ENCODE measurements at places on chromosomes 6 and 20. TPM values are rescaled to one million over a fixed set of nuclear protein-coding genes. Genes with fewer than 3 reads are reported as not detected.

The ADGB gene
- total RNA-seq: not detected

The PNLDC1 gene
- not detected for total RNA-seq

The PCMT1 gene
- 118 TPM for total RNA-seq

The SRSF12 gene
- 0.28 TPM for total RNA-seq

The MTFR2 gene
- 12.8 TPM for total RNA-seq

The TFAP2A gene
- total RNA-seq: 83.9 TPM

The CRISP3 gene
- not detected for total RNA-seq

The RPP21 gene
- 81.3 TPM for total RNA-seq

The PROKR2 gene
- total RNA-seq: not detected

The LRRC1 gene
- total RNA-seq: 13.8 TPM

The MLN gene
- not detected for total RNA-seq

The ESR1 gene
- total RNA-seq: 0.03 TPM

DNA sequence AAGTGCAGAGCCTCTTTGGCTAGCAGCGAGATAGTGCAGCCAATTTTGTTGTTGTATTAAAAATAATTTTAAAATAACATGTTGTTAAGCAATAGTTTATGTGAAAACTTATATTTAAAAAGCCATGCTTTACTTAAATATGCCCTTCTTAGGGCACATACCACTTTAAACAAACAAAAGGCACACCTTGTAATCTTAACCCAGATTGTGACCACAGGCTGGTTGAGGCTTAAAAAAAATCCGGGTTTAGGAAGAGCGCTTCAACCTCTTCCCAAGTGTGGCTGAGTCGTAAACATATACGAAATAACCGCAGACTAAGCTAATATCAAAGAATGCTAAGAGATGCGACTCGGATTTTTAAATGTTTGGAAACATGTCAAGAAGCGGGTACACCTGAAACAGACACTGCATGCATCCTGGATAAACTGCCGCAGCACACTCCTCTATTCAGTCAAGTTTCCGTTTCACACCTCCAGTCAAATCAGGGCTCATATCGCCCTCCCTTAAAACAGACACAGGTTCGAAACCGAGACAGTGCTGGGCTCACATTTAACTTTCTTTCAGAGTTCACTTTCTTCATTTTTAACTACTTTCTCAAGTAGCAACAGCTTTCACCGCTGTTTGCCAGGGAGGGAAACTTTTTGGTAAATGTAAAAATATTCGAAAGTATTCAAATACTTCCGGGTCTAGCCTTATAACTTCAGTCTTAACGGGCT lies 1.5 kb downstream of the DEK start:
- peaks cover 23% of the 10 kb centered on the region for H3K4me1 ChIP-seq
- peaks cover 9% of the 10 kb centered on the region for H3K36me3 ChIP-seq

GRCh38 chr6:156121973-156122372 lies 655.2 kb upstream of the ARID1B start:
- no peaks in the 10 kb centered on the region for H3K4me1 ChIP-seq
- DNase-seq: no peak
- H3K27ac ChIP-seq: no peak overlapping the region
- no peaks in the 10 kb centered on the region for H3K27me3 ChIP-seq
- H3K36me3 ChIP-seq: no peaks in the 10 kb centered on the region

DNA sequence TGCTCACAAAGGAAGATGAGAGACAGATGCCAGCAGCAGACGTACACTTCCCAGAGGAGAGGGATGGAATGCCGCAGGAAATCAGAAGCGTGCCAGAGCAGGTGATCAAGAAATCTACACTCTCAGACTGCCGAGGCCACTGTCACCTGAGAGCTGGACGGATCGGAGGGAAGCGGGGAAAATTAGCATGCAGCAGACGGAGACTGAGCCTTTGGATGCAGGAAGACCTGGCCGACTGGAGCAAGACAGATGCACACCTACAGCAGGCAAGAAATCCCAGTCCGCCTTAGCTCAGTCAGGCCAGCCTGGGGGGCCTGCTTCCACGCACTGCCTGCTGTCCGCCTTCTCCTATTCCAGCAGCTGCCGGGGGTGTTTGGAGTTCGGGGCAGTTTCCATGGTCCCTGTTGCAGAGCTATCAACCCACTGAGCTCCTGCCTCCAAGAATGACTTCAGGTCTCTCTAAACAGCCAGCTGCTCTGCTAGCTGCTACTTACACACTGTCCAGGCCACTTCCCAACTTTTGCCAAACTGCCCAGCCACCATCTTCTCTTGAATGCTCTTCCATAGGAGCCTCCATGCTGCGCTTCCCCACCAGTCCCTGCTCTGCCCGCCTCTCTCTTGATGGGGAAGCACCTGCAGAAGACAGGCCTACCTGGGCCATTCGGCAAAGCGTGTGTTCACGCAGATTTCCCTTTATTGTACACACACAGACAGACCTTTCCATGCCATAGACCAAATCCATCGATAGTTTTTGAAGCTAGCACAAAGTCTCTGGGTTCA lies 368.5 kb downstream of the ZFAND3 start:
- H3K36me3 ChIP-seq: no peaks in the 10 kb centered on the region
- no peaks in the 10 kb centered on the region for H3K27me3 ChIP-seq
- no peak overlapping the region for H3K27ac ChIP-seq
- H3K4me1 ChIP-seq: no peaks in the 10 kb centered on the region

DNA sequence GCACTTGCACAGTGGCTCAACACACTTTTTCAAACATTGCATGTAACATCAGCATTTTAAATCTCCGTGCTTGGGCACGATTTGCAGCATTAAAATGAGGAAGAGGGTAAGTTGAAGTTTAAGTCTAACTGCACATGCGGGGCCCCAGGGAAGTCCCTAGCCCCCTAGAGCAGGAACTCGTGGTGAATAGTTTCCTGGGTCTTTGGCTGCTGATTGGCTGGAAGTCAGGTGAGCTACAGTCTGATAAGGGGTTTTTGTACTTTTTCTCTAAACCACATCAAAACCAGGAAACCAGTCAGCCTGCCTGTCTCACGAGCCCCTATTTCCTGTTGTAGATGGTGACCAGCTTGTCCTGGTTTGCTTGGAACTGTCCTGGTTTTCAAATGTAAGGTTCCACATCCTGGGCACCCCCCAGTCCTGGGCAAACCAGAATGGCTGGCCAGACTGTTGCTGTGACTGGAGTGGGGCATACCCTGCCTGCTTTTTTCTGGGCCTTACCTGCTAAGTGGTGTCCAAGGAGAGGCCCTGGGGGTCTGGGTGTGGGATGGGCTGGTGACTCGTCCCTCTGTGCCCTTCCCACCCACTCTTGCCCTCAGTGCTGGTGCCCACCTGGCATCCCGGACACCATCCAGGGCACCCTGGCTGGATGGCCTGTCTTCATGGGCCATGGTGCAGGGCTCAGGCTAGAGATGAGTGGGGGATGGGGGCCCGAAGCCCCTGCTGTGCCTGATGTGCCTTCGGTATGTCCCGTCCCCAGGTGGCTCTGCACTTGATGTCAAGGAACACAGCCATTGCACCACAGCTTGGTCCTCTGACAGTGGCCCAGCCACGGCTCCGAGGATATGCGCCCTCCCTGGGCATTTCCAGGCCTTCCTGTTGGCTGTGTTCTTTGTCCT lies 31.8 kb downstream of the SUN5 start:
- H3K36me3 ChIP-seq: no peaks in the 10 kb centered on the region
- H3K4me1 ChIP-seq: peaks cover 6% of the 10 kb centered on the region
- no peaks in the 10 kb centered on the region for H3K27me3 ChIP-seq
- no peak for DNase-seq
- H3K27ac ChIP-seq: no peak overlapping the region
- no peak overlapping the region for H3K4me3 ChIP-seq

DNA sequence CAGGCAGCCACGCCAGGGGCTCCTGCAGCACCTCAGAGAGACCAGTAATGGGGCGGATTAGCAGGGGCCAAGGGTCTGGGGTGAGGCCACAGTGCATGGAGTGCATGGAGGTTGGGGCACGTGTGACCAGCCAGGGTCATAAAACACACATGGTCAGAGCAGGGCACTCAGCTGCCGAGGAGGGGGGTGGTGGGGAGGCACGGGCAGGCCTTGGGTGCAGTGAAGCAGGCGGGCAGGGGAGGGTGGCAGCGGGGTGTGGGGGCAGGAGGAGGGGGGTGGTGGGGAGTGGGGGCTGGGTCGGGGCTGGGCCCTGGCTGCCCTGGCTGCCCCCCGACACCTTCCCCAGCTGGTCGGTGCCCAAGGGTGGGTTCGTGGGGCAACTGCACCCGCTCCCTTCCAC lies 23.7 kb upstream of the NTSR1 start:
- DNase-seq: no peak
- H3K27me3 ChIP-seq: no peaks in the 10 kb centered on the region
- peaks cover 13% of the 10 kb centered on the region for H3K4me1 ChIP-seq
- H3K36me3 ChIP-seq: no peaks in the 10 kb centered on the region

GRCh38 chr6:44025226-44025625 lies 102.0 kb downstream of the MRPL14 start:
- no peaks in the 10 kb centered on the region for H3K4me1 ChIP-seq
- H3K4me3 ChIP-seq: no peak overlapping the region
- no peak overlapping the region for H3K27ac ChIP-seq
- no peaks in the 10 kb centered on the region for H3K36me3 ChIP-seq
- DNase-seq: no peak

- H3K36me3 ChIP-seq: no peaks in the 10 kb centered on the region
- H3K27me3 ChIP-seq: peaks cover 3% of the 10 kb centered on the region
- H3K27ac ChIP-seq: no peak overlapping the region
Observed at GRCh38 chr6:170096803-170097504, 193.9 kb downstream of the DLL1 start.

GRCh38 chr6:30891450-30891723 lies 7.1 kb downstream of the DDR1 start:
- DNase-seq: no peak
- no peaks in the 10 kb centered on the region for H3K27me3 ChIP-seq
- peaks cover 11% of the 10 kb centered on the region for H3K4me1 ChIP-seq
- H3K36me3 ChIP-seq: no peaks in the 10 kb centered on the region
- no peak overlapping the region for H3K4me3 ChIP-seq
- no peak overlapping the region for H3K27ac ChIP-seq

- no peak overlapping the region for H3K27ac ChIP-seq
- no peaks in the 10 kb centered on the region for H3K36me3 ChIP-seq
- no peak overlapping the region for H3K4me3 ChIP-seq
Observed at GRCh38 chr20:56957737-56958553, 308.5 kb downstream of the BMP7 start.

GRCh38 chr6:31805939-31806469 lies 762 bp downstream of the LSM2 start:
- peak overlapping the region; percentile 85 for H3K4me3 ChIP-seq
- DNase-seq: no peak
- H3K36me3 ChIP-seq: peaks cover 5% of the 10 kb centered on the region
- peaks cover 8% of the 10 kb centered on the region for H3K4me1 ChIP-seq

GRCh38 chr6:46407246-46407645 lies 84.0 kb downstream of the RCAN2 start:
- no peaks in the 10 kb centered on the region for H3K36me3 ChIP-seq
- no peak overlapping the region for H3K27ac ChIP-seq
- H3K4me1 ChIP-seq: no peaks in the 10 kb centered on the region
- DNase-seq: no peak

DNA sequence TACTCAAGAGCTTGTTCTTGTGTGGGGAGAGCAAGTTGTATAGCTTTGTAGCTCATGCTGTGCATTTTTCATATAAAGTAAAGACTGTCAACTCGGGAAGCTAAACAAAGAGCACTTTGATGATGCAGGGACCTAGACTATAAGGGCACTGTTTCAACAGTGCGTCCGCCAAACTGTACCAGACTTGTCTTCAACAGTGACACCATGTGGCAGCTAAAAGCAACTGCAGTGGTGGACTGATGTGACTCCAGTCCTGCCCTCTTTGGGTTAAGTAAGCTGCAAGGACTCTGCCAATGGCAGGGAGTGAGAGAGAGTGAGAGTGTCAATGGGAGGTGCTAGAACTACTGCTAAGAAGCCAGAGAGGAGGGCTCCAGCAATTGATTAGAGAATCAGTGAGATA lies 48.1 kb upstream of the MC3R start:
- no peak overlapping the region for H3K27ac ChIP-seq
- no peaks in the 10 kb centered on the region for H3K4me1 ChIP-seq
- H3K4me3 ChIP-seq: no peak overlapping the region
- no peaks in the 10 kb centered on the region for H3K36me3 ChIP-seq
